ENCODE measurements at places on chromosomes 6 and 20. TPM values are rescaled to one million over a fixed set of nuclear protein-coding genes. Genes with fewer than 3 reads are reported as not detected.

The FAM83C gene
- not detected for total RNA-seq

The DEFB114 gene
- not detected for total RNA-seq

The DAAM2 gene
- total RNA-seq, result 25.9 TPM

The SULF2 gene
- total RNA-seq, result 31.9 TPM

The SLC17A2 gene
- not detected for total RNA-seq

The PIM1 gene
- total RNA-seq, result 106 TPM

The SOBP gene
- total RNA-seq, result 11.1 TPM

The HLA-DMA gene
- total RNA-seq, result 106 TPM

The C20orf144 gene
- total RNA-seq, result not detected

The HLA-G gene
- 0.65 TPM for total RNA-seq

The GHRH gene
- total RNA-seq, result not detected

The ACTL10 gene
- total RNA-seq, result not detected

The KIFC1 gene
- 2.0 TPM for total RNA-seq

The ARMC12 gene
- total RNA-seq, result 0.37 TPM

The SLC22A7 gene
- total RNA-seq, result 0.19 TPM

The PLN gene
- 2,709 TPM for total RNA-seq

The ANKRD66 gene
- not detected for total RNA-seq

The F13A1 gene
- 265 TPM for total RNA-seq

The HSPA12B gene
- 14.8 TPM for total RNA-seq

The ZC3H12D gene
- 0.17 TPM for total RNA-seq

Measured in heart right ventricle (tissue), 16 donors.